ENCODE measurements at places on chromosomes 12 and 14.

- DNase-seq: no peak
Measured at GRCh38 chr14:71267007-71267513, 359.8 kb downstream of the PCNX1 start.

- no peak for DNase-seq
Measured at GRCh38 chr12:53005215-53005985, 856 bp upstream of the EIF4B start.

DNA sequence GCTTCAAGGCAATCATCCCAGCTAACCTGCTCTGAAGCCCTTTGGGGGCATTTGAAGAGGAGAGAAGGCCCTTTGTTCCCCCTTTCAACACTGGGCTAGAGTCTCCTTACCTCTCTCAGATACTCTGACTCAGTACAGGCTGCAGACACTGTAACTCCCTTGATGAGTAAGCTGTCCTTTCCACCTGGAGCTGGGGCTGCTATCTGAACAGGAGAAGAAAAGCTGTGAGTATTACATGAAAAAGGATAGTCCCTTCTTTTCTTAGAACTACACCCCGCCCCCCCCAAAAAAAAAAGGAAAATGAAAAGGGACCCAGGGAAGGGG is 186.6 kb upstream of the PLEKHG7 start:
- DNase-seq: no peak

- peak; percentile 48 for DNase-seq
Measured at GRCh38 chr12:121712190-121712460, 427 bp upstream of the TMEM120B start.

DNA sequence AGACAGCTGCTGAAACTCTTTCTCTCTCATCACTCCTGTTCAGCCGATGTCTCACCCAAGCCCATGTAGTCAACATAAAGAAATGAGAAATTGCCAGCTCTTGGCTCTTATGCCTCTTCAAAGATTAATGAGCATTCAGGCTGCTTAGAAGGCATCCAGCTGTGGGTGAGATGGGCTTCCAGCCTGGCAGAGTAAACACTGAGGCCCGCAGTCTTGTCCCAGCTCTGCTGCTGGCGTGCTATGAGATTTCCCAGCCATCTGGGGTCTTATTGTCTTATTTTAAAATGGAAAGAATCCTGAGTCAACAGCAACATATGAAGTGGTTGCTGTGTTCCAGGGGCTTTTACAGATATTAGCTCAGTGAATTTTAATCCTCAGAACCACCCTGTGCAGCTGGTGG is 12.6 kb downstream of the RXYLT1 start:
- no peak for DNase-seq

GRCh38 chr12:115998119-115998633 is 279.3 kb downstream of the MED13L start:
- DNase-seq: no peak

GRCh38 chr12:30882706-30883105 is 43.8 kb upstream of the TSPAN11 start:
- no peak for DNase-seq

- no peak for DNase-seq
Measured at GRCh38 chr14:102810523-102810922, 33.3 kb downstream of the TRAF3 start.

DNA sequence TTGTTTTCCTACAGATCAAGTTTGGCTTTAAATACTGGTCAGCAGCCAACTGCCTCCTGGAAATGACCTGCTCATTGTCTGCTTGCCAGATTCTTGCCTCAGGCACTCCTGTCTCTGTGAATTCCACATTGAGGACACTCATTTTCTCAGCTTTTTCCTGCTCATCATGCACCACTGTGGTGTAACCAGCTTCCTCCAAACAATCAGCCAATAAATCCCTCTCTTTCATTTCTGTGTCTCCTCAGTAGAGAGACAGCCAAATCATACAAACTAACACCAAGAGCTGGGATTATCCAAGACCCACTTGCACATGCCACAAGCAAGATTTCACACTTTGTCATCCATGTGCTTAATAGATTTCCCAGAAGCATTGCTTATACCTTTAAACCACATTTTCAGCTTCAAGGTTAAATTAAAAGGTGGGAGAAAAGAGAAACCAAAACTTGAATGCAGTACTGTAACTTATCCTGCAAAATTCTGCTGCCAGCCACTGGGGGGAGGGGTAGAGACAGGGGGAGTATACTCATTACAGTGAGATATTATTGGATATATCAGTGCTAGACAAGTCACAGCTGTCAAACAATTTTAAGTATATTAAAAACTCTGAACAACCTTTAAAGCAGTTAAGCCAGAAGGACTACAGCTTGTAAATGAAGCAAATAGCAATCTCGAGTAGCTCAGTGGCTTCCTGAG is 105.0 kb downstream of the PPP2R5E start:
- DNase-seq: no peak

GRCh38 chr14:76880449-76880848 is 54.2 kb downstream of the LRRC74A start:
- no peak for DNase-seq

- no peak for DNase-seq
Measured at GRCh38 chr14:93060841-93061240, 54.9 kb downstream of the ITPK1 start.

GRCh38 chr12:108098374-108098773 is 30.7 kb upstream of the WSCD2 start:
- no peak for DNase-seq

DNA sequence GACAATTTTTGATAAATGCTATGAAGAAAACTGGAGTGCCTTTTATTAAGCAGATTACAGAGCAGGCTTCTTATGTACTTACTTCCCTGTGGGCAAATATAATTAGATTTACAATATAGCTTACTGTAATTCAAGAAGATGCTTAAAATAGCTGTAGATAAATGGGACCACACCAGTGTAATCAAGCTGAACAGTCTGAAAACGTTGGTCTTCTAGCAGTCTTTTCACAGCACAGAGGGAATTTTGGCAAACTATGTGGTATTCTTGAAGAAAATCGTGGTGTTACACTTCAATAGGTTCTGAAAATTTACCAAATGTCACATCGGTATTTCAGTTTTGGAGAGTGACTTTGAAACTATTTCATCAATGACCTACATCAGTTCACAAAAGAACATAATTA is 47.7 kb downstream of the SLC16A7 start:
- no peak for DNase-seq

DNA sequence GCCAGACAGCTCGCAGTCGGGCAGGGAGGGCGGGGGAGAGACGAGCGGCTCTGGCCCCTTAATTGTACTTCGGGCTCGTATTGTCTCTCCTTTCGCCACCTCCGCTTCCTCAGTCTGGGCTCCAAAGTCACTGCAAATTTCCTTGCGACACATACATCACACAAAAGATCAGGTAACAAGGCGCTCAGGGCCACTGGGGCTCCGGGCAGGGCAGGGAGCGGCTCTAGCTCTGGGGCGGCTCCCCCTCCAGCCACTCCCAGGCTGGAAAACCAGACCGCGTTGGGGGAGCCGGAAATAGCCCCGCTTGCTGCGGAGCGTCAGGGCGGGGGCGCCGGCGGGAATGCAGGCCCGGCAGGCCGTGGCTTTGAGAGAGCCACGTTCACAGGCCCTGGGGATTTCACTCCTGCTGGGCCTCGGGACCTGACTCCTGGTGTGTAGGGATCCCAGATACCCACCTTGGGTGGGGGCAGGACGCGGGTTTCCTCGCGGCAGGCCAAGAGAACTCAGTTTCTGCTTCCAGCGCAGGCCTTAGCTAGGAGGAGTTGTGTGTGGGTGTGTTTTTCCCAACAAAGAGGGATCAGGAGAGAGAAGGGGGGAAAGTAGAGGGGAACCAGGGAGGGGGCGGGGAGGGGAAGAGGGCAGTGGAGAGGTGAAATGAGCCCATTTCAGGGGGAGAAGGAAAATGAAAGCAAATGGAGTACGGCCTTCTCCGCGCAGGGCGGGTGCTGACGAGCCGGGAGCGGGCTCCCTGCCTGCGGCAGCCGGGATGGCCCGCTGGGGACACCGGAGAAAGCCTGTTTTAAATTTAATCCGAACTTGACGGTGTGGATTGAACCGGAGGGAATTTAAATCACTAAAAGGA is 4.4 kb upstream of the HOXC9 start:
- no peak for DNase-seq

- DNase-seq: peak; percentile 95
Measured at GRCh38 chr12:49188201-49188915, 522 bp downstream of the TUBA1A start.

DNA sequence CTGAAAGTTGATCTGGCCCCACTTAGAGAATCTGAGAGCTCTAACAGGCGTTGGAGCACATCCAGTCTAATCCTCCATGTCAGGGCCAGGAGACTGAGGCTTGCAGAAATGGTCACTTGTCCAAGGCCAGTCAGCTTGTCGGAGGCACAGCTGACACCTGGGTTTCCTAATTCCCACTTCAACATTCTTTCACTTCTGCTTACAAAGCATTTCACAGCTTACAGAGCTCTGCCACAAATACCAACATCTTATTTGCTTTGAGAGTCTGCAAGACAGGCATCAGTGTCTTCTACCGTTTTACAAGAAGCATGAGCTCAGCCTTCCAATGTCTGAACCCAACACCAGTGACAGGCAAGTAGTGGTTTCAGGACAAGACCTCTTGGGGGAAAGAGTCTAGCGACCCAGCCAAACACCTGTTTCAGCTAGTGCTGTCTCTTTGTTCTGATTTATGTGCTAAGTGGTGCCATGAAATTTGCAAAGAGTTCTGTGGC is 31.8 kb downstream of the ISCA2 start:
- no peak for DNase-seq

GRCh38 chr12:129779033-129779432 is 124.8 kb downstream of the TMEM132D start:
- no peak for DNase-seq

DNA sequence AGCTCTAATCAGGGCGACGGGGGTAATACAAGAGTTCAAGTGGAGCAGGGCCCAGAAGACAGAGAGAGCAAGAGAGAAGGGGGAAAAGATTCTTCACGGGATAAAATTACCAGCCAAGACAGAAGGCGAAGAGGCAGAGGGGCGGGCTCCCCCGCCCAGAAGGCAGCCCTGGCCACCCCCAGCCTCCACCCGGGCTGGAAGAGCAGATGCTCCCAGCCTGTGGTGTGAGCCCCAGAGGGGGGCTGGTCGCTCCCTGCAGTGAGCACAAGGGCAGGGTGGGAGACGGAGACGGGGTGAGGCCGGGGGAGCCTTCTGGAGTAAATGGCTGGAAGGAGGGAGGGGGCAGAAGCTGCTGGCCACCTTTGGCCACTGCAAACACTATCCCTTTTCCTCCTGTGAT is 1035.6 kb downstream of the VRK1 start:
- no peak for DNase-seq
